Subcutaneous preadipocyte (primary cell): ENCODE measurements at places on chromosomes 2 and 18. TPM values are rescaled to one million over a fixed set of nuclear protein-coding genes. Genes with fewer than 3 reads are reported as not detected.

The KCNJ3 gene
- not detected in 2 replicates for total RNA-seq

The DSG4 gene
- not detected in 2 replicates for total RNA-seq

The ELOA2 gene
- not detected in 2 replicates for total RNA-seq

The RAB27B gene
- 8.5 and 28.7 TPM in 2 replicates for total RNA-seq

The UPP2 gene
- not detected in 2 replicates for total RNA-seq

The CCDC121 gene
- total RNA-seq: 0.73 and 1.2 TPM in 2 replicates

The UGT1A1 gene
- total RNA-seq: not detected in 2 replicates

The LOXHD1 gene
- not detected in 2 replicates for total RNA-seq

The PFN4 gene
- total RNA-seq: 0.78 TPM in 1 of 2 replicates, not detected in the other

The ZC3H6 gene
- 2.7 and 4.0 TPM in 2 replicates for total RNA-seq

The HAAO gene
- 0.20 and 0.37 TPM in 2 replicates for total RNA-seq
